Activated T-helper 1 cell treated with anti-CD3 and anti-CD28 coated beads, Interleukin-12 subunit alpha, Interleukin-12 subunit beta, Interleukin-2, Interleukin-4 antibody, amounts not matched to agents 30 ng/mL and 10 ng/mL and 1 ng/mL, durations not matched to agents 14 hours and 24 hours and 36 hours (primary cell): ENCODE measurements at places on chromosomes 2 and 18. TPM values are rescaled to one million over a fixed set of nuclear protein-coding genes. Genes with fewer than 3 reads are reported as not detected.

Gene EHD3
- 1.9 and 2.1 TPM in 2 replicates for total RNA-seq

Gene RAB6C
- total RNA-seq: 0.07 TPM in 1 of 2 replicates, not detected in the other

Gene CCDC148
- 0.36 TPM in 1 of 2 replicates, not detected in the other for total RNA-seq

Gene ASB18
- not detected in 2 replicates for total RNA-seq

Gene PROKR1
- total RNA-seq: not detected in 2 replicates

Gene RESP18
- not detected in 2 replicates for total RNA-seq

Gene ACVR1C
- total RNA-seq: 0.59 and 1.1 TPM in 2 replicates

Gene MAPK4
- not detected in 2 replicates for total RNA-seq

Gene BMP10
- total RNA-seq: not detected in 2 replicates

Gene GKN2
- not detected in 2 replicates for total RNA-seq

Gene INO80B
- total RNA-seq: 67.8 and 70.0 TPM in 2 replicates

Gene MC2R
- not detected in 2 replicates for total RNA-seq

Gene SAG
- 0.08 and 0.32 TPM in 2 replicates for total RNA-seq

Gene FBXO11
- 50.1 and 56.1 TPM in 2 replicates for total RNA-seq

Gene HRH4
- total RNA-seq: 1.7 and 1.9 TPM in 2 replicates

Gene RAX
- total RNA-seq: not detected in 2 replicates

Gene UGT1A3
- total RNA-seq: not detected in 2 replicates

Gene DLX2
- total RNA-seq: 0.20 TPM in 1 of 2 replicates, not detected in the other

Gene TMEM131
- 36.5 and 38.4 TPM in 2 replicates for total RNA-seq

Gene SCYGR4
- total RNA-seq: not detected in 2 replicates

Gene FAM110C
- total RNA-seq: 0.78 and 1.2 TPM in 2 replicates

Gene AMER3
- not detected in 2 replicates for total RNA-seq

Gene GAL3ST2
- total RNA-seq: 0.51 and 0.60 TPM in 2 replicates

Gene RNF125
- total RNA-seq: 32.2 and 34.6 TPM in 2 replicates

Gene DSG1
- total RNA-seq: not detected in 2 replicates

Gene FSHR
- not detected in 2 replicates for total RNA-seq

Gene CCDC74B
- total RNA-seq: 0.52 and 1.8 TPM in 2 replicates

Gene CCDC74A
- 1.4 and 1.6 TPM in 2 replicates for total RNA-seq

Gene ABCG8
- 0.13 TPM in 1 of 2 replicates, not detected in the other for total RNA-seq

Gene RAD51AP2
- not detected in 2 replicates for total RNA-seq

Gene FABP1
- not detected in 2 replicates for total RNA-seq

Gene IL36RN
- total RNA-seq: not detected in 2 replicates

Gene DLGAP1
- total RNA-seq: 0.17 and 0.36 TPM in 2 replicates

Gene CCDC85A
- not detected in 2 replicates for total RNA-seq

Gene MAPRE3
- total RNA-seq: 3.1 and 3.7 TPM in 2 replicates
